ENCODE measurements at places on chromosomes 4 and X.

DNA sequence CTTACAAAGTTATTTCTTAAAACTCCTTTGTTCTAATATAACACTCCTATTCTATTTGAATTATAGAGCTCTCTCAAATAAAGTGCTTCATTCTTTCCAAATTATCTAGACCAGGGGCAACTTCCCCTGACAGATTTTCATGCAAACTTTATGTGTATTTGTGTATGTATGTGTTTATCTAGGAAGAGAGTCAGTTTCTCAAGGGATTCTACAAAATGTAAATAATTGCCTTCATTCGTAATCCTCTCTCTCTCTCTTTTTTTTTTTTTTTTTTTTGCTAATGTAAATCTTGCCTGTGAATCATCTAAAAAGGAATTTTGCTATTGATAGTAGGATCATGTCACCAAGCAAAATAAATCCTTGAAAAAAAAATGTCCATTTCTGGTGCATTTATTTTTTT, 38.9 kb upstream of the RBPJ start:
- no peak for DNase-seq

GRCh38 chr4:169707958-169708643, 49.6 kb downstream of the HPF1 start:
- DNase-seq: no peak

DNA sequence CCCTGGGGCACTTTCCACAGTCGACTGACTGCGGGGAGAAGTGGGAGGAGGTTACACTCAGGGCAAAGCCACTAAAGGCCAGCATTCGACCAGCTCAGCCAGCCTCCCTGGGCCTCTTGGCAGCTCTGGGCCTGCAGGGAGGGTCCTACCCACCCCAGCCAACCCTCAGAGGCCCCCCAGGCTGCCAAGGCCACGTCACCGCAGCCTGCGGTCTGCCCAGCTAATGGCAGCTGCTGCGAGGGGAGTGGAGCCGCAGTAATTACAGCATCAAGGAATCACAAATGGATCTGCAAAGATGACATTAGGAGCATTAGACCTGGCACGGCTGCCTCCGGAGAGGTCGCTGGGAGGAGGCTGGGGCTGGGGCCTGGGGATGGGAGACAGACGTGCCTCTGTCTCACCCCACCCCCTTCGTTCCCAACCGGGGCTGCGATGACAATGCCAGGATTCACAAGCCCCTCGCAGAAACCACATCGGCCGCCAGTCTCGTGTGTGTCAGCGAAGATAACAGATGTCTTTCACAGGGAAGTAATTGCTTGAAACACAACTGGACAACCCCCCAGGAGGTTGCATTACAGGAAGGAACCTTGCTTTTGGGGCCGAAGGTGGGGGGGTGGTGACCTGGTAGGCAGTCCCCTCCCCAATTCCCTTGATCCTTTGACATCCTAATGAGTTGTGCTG, 367.6 kb downstream of the BCOR start:
- no peak for DNase-seq

DNA sequence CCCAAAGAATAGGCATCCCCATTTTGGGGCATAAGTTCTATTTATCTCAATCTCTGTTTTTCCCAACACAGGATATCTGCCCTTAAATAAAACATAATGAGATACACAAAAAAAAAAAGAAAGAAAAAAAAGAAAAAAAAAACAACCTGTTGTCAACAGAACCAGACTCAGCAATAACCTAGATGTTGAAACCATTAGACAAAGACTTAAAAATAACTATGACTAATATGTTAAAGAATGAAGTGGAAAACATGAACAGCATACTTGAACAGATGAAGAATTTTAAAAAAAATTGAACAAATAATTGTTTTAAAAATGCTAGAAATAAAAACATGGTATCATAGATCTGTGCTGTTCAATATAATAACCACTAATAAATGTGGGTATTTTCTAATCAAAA, 93.4 kb upstream of the RXFP1 start:
- DNase-seq: no peak

DNA sequence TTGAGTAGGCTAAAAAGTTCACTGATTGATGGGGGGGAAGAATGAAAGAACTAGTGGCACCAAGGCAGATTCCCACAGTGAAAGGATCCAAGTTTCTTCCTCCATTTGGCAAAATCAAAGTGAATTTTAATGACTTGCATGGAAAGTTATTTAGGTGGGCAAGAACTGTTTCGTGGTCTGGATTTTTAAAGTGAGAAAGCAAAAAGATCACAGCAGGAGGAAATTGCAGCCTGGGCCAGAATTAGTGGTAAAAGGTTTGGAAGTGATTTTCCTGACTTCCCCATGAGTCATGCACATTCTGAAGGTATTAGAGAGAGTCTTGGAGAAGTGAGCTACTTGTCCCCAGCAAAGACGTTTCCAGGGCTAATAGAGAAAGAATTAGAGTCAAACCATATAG, 207.8 kb downstream of the ANTXR2 start:
- no peak for DNase-seq

- DNase-seq: no peak
Measured at GRCh38 chrX:38206036-38206435, 14.6 kb downstream of the SRPX start.

GRCh38 chr4:51998837-51999236, 21.3 kb downstream of the LRRC66 start:
- DNase-seq: no peak

- no peak for DNase-seq
Measured at GRCh38 chrX:108736509-108737479, at the start of gene IRS4. Gene IRS4 (minus strand): TSS chrX:108736563.

DNA sequence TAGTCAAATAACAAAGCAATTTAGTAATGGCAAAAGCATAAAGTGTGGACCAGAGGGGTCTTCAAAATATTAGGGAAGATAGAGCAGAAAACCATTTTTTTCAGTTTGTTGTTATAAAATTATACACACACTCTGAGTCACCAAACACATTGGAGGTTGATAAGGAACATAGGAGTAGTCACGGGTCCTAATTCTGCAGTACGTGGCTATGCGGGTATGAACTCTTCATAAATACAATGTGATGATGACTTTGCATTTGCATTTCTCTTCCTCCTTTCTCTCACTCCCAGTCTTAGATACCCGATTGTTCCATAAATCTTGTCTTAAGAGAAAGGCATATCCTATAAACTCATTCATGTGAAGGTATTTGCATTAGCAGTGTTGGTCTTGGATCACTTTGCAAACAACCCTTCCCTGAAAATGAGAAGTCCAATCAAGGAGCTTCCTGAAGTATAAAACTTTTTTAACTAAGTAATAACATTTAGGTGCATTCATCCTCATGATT, 223.6 kb downstream of the PALLD start:
- no peak for DNase-seq

DNA sequence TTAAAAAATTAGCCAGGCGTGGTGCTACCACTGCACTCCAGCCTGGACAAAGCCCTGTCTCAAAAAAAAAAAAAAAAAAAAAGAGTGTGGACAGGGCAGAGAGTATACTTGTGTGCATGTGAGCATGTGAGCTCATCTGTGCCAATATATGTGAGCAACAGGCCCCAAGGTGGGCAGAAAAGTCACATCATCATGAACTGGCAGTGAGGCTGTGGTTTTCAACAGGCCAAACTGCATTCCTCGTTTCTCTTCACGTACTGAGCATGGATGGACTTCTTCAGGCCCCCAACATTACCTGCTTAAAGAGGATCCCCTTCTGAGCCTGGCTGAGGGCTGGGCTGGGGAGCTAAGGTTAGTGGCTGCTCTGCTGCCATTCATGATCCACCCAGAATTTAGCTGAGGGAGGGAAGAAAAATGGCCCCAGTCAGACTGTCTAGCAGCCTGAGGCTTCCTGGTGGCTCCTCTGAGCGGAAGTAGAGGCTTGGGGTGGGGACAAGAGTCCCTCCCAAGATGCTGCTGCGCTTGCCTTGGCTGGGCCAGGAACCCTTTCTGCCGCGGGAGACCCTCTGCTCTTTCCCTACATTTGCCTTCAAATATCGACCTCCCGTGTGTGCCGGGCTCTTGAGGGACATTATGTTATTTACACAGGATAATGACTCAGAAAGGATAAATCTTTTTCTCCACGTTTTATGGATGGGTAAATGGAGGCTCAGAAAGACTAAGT, 55.0 kb downstream of the DIPK2B start:
- DNase-seq: peak; percentile 3

DNA sequence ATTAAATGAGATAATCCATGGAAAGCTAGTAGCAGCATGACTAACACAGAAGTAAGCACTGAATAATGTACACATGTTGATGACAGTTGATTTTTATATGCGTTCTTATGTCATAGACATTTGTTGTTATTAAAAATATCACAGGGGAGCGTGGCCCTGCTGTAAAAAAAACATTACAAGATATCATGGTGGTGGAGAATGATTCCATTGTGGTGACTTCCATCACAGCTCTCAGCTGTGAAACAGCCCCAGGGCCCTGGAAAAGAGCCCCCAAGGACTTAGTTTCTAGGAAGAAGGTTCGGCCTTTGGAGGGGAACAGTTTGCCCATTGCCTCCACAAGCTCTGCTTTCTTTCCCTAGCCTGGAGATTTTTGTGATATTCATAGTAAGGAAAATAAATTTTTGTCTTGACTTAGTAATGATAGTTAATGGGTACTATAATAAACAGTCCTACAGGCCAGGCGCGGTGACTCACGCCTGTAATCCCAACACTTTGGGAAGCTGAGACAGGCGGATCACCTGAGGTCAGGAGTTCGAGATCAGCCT, 49.9 kb downstream of the FAM114A1 start:
- no peak for DNase-seq

GRCh38 chr4:105989485-105990242, 94.4 kb downstream of the NPNT start:
- no peak for DNase-seq
